ENCODE measurements at places on chromosomes 6 and 20.

DNA sequence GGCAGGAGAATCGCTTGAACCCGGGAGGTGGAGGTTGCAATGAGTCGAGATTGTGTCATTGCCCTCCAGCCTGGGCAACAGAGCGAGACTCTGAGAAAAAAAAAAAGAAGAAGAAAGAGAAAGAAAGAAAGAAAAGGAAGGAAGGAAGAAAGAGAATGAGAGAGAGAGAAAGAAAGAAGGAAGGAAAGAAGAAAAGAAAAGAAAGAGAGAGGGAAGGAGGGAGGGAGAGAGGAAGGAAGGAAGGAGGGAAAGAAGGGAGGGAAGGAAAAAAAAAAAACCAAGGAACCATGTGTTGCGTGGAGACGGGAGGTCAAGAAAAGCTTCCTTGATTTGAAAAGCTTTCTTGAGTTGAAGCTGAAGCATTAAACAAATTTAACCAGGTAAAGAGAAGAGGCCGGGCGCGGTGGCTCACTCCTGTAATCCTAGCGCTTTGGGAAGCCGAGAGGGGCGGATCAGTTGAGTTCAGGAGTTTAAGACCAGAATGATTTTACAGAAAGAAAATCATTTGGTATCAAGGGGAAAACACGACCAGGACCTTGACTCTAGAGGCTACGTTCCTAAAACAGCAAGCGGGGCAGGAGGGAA, 90.5 kb upstream of the PRSS16 start:
- DNase-seq, result peak; percentile 11

GRCh38 chr6:150979826-150980350, 114.4 kb downstream of the MTHFD1L start:
- no peak for DNase-seq

DNA sequence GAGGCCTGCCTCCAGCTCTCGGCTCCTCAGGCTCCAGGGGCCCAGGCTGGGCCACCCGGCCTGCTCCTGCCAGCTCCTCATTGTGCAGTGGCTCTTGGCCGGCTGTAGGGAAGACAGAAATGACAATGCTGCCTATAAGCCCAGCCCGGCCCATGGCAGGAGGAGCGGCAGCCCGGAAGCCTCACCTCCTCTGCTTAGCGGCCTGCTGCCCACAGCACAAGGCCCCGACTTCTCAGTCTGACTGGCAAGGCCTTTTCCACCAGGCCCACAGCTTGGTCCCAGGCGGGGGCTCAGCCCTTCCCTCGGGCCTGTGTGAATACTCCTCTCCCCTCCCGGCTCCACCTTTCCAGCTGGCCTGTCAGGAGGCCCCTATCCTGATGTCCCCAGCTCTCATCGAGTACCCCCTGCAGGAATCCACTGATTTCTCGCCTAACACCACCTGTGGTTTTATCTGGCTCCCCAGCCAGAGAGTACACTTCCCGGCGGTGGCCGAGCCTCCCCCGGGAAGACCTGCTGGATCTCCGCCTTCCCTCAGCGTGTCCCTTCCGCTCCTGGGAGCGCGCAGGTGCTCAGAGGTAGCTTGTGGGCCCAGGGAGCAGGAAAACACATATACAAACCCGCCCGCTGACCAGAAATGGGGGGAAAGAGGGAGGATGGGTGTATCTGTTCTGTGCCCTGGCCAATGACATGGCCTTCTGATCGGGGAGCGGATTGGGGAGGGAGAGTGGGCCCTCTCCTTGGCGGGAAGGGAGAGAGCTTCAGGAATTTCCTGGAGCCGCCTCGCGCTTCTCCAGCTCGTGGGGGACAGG, 963 bp downstream of the DDRGK1 start:
- DNase-seq, result no peak

- no peak for DNase-seq
These were observed 1286.2 kb upstream of the EYS start for GRCh38 chr6:66993272-66993671.

- DNase-seq, result no peak
These were observed 509.8 kb upstream of the JARID2 start for GRCh38 chr6:14735956-14736486.

DNA sequence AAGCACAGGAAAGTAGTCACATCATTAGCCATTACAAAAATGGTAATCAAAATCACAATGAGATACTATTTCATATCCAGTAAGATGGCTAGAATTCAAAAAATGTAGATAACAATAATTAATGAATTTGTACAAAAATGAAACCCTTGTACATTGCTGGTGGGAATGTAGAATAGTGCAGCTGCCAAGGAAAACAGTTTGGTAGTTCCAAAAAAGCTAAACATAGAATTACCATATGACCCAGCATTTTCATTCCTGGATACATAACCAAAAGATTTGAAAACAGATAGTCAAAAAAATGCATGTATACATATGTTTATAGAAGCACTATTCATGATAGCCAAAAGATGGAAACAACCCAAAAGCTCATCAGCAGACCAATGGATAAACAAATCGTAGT, 251.1 kb upstream of the RAB32 start:
- no peak for DNase-seq

DNA sequence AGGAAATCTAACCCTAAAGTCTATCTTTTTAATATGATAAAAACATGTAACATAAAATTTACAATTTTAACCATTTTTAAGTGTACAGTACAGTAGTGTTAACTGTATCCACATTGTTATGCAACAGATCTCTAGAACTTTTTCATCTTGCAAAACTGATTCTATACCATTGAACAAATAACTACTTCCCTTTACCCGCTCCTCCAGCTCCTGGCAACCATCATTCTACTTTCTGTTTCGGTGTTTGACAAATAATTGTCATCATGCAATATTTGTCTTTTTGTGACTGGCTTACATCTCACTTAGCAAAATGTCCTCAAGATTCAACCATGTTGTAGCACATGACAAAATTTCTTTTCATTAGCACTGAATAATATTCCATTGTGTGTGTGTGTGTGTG, 203.2 kb downstream of the SIM1 start:
- no peak for DNase-seq

DNA sequence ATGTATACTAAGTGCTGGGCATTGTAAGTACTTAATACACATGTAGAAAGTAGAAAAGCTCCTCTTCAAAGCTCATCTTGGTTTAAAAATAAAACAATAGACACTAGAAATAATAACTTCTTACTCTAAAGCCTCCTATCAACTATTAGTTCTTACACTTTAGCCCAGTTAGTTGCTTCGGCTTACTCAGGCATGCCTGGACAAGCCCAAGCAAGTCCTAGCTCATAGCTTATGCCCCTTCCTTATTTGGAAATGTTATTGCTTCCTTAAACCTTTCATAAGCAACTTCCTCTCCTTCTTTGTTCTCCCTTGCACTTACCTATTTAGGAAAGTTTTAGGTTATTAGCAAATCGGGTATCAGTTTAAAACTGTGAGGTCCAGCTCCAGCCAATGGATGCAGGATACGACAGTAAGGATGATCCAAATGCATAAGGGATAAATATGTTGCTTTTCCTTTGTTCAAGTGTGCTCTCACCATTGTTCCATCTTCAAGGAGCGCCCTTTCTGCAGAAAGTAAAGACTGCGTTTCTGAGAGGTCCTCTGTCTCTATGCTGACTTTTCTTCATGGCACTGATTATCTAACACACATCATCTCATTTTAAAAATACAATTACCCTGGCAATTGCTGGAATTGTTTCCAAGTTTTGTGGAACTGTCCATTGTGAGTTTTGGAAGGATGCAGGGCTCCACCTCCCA, 12.3 kb downstream of the TMEM30A start:
- DNase-seq, result peak; percentile 51

- DNase-seq, result peak; percentile 69
These were observed 679 bp upstream of the LPIN3 start for GRCh38 chr20:41339957-41340326.

GRCh38 chr20:18971574-18971973, 158.0 kb downstream of the SCP2D1 start:
- no peak for DNase-seq

GRCh38 chr20:35954907-35955251, 577 bp upstream of the SCAND1 start:
- peak; percentile 26 for DNase-seq

DNA sequence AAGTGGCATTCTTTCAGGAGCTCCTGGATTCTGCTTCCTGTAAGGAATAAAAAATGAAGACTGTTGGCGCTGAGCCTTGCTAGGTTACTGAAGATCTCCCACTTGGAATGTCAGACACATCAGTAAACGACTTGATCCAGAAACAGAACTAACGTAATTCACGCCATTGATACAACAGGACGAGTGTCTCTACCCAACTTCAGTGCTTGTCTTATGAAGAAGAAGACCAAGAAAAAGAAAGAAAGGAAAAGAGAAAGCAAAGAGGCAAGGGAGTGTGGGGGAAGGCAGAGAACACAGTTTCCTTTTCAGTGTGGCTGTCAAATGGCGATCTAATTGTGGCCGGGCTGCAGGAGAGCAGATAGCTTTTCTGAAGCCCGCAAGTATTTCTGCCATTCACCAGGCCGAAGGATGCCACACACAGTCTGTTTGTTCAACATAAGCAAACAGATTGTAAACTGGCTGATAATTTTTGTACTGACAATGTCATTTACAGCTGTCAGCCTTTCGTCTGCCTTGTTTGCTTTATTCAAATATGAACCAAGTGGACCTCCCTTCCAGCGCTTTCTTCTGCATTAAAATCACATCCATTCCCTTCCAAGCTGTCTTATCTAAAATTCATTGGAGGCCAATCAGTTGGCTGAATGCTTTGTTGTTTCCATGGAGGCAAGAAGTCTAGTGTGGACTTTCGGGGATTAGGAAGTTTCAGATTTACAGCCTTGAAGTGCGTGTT, 180.6 kb downstream of the FOXA2 start:
- no peak for DNase-seq

Data from CD14-positive monocyte (primary cell).